ENCODE measurements at places on chromosomes 13 and 19.

- DNase-seq = no peak
These were observed 16.8 kb downstream of the LIPE start for GRCh38 chr19:42410371-42410770.

- DNase-seq = no peak
These were observed 871.4 kb upstream of the GPC6 start for GRCh38 chr13:92355213-92355612.

DNA sequence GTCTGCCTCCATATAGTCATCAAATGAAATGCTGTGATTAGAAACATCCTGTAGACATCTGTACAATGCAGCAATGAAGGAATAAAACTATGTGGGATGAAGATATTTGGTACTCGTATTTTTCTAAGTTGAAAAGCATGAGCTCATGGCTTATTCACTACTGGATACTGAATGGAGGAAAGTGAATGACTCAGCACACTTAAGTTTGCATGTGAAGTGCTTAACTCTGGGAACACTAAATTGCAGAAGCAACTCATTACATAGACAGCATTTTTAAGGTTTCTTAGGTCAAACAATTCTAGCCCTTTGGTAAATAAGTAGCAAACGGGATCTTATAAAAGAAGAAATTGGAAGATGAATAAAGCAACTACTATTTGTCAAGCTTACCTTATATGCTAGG is 429.0 kb upstream of the MIR17HG start:
- no peak for DNase-seq

GRCh38 chr19:14002571-14003250 is 3.4 kb downstream of the RFX1 start:
- DNase-seq = no peak
